ENCODE measurements at places on chromosomes 6 and 20. TPM values are rescaled to one million over a fixed set of nuclear protein-coding genes. Genes with fewer than 3 reads are reported as not detected.

DNA sequence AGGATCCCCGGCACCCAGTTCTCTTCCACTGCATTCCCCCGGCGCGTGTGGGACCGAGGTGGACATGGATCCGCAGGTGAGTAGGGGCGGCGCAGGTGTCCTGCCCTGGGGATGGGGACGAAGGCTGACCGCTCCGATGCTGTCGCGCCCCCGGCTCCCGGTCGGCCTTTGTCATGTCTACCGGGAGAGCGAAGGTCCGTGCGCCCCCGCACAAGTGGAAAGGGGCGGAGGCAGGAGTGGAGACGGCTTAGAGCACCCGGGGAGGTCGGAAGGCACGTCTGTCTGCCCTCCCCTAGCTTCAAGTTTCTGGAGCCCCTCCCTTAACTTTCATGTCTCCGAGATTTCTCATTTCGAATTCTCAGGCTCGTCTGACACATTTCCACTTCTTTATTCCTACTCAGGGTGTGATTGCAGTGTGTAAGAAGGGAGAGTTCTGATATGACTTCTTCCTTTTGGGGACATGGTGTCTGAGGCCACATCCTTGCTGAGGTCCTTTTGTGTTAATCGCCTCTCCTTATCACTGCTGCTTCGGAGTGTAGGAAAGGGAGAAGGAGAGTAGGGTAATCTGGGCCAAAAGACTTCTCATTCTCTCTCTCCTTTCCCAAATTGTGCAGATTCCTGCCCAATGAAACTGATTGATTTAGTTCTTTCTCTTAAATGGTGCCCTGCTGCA lies 435 bp downstream of the KIFC1 start:
- no peaks in the 10 kb centered on the region for H3K27me3 ChIP-seq
- no peak for DNase-seq
- no peaks in the 10 kb centered on the region for H3K36me3 ChIP-seq

Gene SLC17A3
- polyA plus RNA-seq, result not detected

Gene FOXQ1
- polyA plus RNA-seq, result 3.1 TPM

Gene SYNDIG1
- polyA plus RNA-seq, result 6.3 TPM

Gene PRR3
- 44.1 TPM for polyA plus RNA-seq

Gene POM121L2
- not detected for polyA plus RNA-seq

Data from left lung (tissue), 14 donors.